ENCODE measurements at places on chromosomes 13 and 19.

- DNase-seq: no peak
These were observed 500.6 kb upstream of the MIR17HG start for GRCh38 chr13:90846936-90847335.

GRCh38 chr19:12757544-12758274 is 6.1 kb downstream of the BEST2 start:
- peak; percentile 37 for DNase-seq

GRCh38 chr13:34159946-34160345 is 342.0 kb downstream of the RFC3 start:
- DNase-seq: no peak

DNA sequence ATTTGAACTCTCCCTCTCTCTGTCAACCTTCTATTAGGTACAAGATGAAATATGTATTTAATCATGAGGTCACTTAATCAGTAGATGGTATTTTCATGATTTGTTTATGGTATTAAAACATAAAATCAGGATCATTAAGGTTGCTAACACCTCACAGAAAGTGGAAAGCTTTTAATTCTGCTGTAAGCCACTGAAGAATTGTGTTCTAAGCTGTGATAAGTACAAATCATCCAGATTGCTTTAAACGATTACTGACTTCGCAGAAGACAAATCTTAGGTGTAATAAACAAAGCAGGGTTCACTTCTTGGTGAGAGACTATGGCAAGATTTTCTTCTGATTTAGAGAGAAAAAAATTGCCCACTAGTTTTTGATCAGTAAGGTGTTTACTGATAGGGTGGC is 214.5 kb downstream of the ABCC4 start:
- DNase-seq: no peak

GRCh38 chr19:17739121-17739875 is 12.0 kb upstream of the FCHO1 start:
- no peak for DNase-seq

DNA sequence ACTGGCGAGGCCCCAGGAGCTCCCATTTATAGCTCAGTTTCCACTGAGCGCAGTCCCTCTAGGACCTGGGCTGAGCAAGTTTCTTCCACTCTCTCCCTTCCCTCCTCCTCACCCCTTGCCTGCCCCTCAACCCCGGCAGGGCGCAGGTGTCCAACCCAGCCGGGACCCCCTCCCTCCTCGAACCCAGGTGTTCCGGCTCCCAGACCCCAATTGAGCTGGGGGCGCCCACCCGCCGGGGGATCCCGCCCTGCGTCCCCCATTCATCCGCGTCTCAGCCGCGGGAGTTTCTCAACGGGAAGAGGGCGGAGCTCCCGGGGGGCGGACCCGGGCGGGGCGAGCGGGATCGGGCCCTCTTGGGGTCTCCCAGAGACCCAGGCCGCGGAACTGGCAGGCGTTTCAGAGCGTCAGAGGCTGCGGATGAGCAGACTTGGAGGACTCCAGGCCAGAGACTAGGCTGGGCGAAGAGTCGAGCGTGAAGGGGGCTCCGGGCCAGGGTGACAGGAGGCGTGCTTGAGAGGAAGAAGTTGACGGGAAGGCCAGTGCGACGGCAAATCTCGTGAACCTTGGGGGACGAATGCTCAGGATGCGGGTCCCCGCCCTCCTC is at the start of gene KIRREL2:
Gene KIRREL2 (plus strand): TSS at position 366 of the 604 bp plus-strand sequence. CDS start 209 bp downstream, at position 575.
- DNase-seq: no peak

GRCh38 chr13:92838786-92839185 is 387.8 kb upstream of the GPC6 start:
- peak; percentile 97 for DNase-seq

DNA sequence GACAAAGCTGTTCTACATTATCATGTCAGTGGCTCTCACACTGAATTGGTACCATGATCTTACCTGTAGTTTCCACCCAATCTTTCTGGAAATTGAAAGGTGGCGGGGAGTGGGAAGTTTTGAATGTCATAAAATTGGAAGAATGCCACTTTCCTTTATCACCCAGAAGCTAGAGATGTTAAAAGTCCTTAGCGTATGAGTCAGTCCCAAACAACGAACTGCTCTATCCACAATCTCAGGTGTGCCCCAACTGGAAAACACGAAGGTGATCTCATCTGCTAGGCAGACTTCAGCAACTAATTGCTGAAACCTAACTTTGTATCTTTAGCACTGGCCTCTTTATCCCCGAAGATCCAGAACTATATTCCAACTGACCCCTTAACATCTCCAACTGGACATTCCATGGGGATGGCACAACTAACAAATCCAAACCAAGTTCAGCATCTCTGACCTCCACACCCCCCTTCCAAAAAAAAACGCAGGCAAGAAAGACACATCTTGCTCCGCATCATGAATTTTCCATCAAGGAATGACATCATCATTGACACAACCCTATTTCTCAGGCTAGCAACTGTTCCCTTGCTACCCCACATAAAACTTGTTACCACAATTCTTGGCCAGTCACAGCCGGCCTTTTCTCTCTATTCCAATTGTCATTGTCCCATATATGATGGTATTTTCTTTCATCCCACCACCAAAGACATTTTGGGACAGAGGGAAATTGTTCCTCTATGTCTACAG is 175.4 kb downstream of the KLF12 start:
- no peak for DNase-seq

DNA sequence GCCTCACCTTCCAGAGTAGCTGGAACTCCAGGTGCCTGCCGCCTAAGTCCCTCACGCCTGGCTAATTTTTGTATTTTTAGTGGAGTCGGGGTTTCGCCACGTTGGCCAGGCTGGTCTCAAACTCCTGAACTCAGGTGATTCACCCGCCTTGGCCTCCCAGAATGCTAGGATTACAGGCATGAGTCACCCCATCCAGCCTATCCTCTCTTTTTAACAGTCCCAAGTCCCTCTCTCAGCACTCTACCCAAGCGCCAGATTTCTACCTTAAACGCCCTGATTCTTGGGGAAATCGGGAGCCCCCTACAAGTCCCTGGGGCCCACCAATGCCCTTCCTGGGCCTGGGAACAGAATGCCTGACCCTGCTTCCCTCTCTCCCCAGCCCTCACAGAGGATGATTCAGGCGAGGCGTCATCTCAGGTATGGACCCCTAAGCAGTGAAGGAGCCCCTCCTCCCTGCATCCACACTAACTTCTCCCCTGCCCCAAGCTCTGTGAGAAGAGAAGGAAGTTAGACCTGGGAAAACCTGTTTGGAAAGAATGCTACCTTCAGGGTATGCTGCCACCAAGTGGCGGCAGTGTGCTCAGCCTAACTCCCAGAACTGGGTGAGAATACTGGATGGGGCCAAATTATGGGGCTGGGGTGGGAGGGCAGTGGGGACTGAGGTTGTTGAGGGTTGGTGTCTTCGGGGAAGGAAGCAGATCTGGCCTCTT is 20.8 kb upstream of the EBI3 start:
- no peak for DNase-seq

- DNase-seq: no peak
These were observed 43.9 kb downstream of the SLC10A2 start for GRCh38 chr13:103022336-103022735.

DNA sequence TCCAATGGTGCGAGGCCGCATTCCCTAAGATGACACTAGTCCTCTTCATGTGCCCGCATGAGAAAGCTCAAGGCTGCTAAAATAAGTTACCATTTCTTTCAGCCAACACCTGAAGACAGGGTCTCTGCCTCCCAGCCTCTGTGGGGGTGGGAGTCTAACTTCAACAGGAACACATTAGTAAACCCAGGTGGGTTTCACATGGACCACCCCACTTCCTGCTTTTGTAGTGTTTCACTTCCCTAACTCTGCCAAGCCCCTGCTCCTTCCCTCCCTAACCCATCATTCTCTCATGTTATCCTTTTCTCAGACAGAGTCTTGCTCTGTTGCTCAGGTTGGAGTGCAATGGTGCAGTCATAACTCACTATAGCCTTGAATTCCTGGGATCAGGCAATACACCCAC is 783.6 kb downstream of the UQCRFS1 start:
- DNase-seq: no peak

GRCh38 chr19:16005925-16006324 is 57.1 kb downstream of the OR10H4 start:
- no peak for DNase-seq

GRCh38 chr19:40089462-40089861 is 1.3 kb downstream of the ZNF780A start:
- peak; percentile 38 for DNase-seq

GRCh38 chr19:42158926-42159325 is 26.7 kb upstream of the POU2F2 start:
- no peak for DNase-seq

DNA sequence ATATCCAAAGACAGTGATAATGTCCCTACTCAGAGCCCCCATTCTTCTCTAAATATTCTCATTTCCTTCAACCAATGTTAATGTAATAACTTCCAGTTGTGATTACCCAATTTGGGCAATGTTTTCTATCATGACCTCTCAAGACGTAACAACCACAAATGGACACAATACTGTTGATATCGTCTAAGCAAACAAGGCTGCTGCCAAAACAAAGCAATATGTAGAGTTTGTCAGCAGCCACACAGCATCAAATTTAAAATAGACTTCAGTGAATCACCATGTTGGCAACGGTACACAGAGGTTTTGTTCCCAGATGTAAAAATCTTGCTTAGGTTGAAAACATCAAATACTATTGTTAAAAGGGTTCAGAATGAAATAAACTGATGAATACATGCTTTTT is 205.1 kb downstream of the DACH1 start:
- no peak for DNase-seq

DNA sequence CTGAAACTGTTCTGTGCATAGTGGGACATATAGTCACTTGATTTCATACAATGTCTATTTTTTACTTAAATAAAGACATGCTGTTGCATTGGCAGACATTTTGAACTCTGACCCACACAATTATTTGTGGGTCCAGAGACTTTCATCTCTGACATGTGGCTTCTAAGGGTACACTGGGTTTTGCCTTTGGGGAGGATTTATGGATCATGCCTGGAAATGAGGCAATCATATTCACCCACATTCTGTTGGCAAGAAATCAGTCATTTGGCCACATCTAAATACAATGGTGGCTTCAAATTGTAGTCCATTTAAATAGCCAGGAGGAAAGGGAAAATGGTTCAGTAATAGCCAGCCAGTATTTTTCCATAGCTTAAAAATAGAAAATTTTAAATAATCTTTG is 238.3 kb upstream of the KLF12 start:
- peak; percentile 25 for DNase-seq

GRCh38 chr13:113658836-113659235 is 838 bp upstream of the ATP4B start:
- DNase-seq: no peak

DNA sequence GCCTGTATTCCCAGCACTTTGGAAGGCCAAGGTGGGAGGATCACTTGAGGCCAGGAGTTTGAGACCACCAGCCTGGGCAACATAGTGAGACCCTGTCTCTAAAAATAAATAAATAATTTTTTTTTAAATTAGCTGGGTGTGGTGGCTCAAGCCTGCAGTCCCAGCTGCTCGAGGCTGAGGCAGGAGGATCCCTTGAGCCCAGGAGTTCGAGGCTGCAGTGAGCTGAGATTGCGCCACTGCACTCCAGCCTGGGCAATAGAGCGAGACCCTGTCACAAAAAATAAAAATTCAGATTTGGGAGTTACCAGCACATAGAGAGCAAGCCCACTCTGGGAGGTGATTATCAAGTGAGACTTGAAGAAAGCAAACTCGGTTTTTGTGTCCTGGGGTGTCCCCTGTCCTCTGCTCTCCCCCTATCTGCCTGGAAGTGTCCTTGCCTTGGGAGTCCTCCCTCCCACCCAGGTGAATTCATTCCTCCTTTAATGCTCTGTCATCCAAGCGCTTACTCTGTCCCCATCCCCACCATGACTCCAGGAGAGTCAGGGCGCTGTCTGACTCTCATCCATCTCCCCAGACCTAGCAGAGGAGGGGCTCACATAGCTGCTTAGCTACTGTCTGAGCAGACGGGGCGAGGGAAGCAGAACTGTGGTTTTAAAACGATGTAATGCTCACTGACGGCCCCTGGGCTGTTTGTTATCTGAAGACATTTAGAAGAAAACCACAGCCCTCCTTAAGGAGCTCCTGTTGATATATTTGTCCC is 146.8 kb downstream of the STK24 start:
- DNase-seq: no peak

DNA sequence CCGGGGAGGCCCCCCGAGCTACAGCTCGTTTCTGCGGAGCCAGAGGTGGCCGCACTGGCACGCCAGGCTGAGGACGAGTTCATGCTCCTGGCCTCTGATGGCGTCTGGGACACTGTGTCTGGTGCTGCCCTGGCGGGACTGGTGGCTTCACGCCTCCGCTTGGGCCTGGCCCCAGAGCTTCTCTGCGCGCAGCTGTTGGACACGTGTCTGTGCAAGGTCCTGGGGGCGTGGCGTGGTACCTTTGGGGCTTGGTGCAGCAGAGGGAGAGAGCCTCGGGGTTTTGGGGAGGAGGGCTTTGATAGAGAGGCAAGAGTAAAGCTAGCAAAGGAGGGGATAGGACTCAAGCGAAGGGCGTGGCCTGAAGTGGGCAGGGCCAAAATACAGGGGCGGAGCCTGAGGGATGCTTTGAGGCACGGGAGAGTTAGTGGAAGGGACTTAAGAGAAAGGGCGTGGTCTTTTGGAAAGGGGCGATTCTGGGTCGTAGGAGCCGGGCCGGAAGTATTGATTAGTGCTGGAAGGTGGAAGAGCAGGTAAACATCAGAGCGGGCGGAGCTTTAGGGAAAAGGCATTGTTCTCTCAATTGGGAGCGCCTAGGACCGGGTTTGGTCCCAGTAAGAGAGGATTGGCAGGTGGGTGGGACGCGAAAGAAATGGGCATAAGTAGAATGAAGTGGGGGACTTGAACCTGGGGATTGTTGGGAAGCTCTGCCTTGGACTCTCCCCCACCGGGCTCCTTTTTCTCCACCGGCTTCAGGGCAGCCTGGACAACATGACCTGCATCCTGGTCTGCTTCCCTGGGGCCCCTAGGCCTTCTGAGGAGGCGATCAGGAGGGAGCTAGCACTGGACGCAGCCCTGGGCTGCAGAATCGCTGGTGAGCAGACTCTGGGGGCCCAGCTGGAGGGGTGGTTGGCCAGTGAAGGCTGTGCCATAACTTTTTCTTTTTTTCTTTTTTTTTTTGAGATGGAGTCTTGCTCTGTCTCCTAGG is 1.2 kb downstream of the PPM1N start:
- DNase-seq: no peak

GRCh38 chr13:45851956-45852355 is 403 bp upstream of the SIAH3 start:
- no peak for DNase-seq

GRCh38 chr19:34579281-34580054 is 97.5 kb downstream of the SCGB2B2 start:
- no peak for DNase-seq

DNA sequence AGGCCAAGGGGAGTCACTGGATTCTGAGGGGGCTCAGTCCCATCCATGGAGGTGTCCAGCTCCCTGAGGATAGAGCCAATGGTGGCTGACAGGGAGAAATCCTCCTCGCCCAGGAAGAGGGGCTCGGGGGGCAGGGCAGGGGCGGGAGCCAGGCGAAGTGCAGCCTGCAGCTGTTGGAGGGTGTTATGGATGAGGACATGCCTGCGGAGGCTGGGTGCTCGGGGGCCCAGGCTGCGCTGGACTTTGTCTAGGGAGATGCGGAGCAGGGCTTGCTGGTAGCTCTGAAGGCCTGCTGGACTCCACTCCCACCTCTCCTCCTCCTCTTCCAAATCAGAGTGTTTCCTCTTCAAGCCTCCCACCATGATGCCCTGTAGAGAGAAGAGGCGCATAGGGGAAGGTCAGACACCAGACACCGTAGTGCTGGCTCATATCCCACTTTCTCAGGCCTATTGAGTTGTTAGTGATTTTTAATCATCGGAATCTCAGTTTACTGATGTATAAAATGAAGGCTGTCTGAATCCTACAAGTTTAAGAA is 2.3 kb downstream of the SERTAD3 start:
- no peak for DNase-seq

GRCh38 chr13:99375738-99376080 is 68.5 kb upstream of the GPR183 start:
- no peak for DNase-seq

- DNase-seq: peak; percentile 19
These were observed 289.8 kb upstream of the SPRY2 start for GRCh38 chr13:80630685-80631121.
